ENCODE measurements at places on chromosomes 11 and 22. TPM values are rescaled to one million over a fixed set of nuclear protein-coding genes. Genes with fewer than 3 reads are reported as not detected.

Gene MYRF
- 0.83 TPM for total RNA-seq

Gene CSNK1E
- total RNA-seq = 100 TPM

Gene NXPE2
- not detected for total RNA-seq

Gene TUB
- 0.05 TPM for total RNA-seq

Gene BATF2
- total RNA-seq = not detected

Gene BTBD18
- not detected for total RNA-seq

Gene KDM4E
- total RNA-seq = not detected

Gene CD248
- 0.32 TPM for total RNA-seq

Gene LDLRAD3
- 0.15 TPM for total RNA-seq

Gene EFEMP2
- total RNA-seq = 7.2 TPM

Gene OSBP2
- total RNA-seq = 4.1 TPM

Gene OR4A16
- not detected for total RNA-seq

Gene TCN2
- 5.1 TPM for total RNA-seq

Gene APOA1
- 0.32 TPM for total RNA-seq

Gene ENTHD1
- total RNA-seq = 0.41 TPM

Gene MOGAT2
- not detected for total RNA-seq

Gene TMEM191B
- not detected for total RNA-seq

Gene CLDN5
- total RNA-seq = 3.8 TPM

Gene C11orf21
- 20.4 TPM for total RNA-seq

Gene C11orf91
- total RNA-seq = 0.66 TPM

Gene DYNC2H1
- total RNA-seq = 1.2 TPM

Gene C11orf87
- not detected for total RNA-seq

Gene C1QTNF6
- 7.7 TPM for total RNA-seq

Gene PGA4
- not detected for total RNA-seq

Gene F2
- total RNA-seq = 0.71 TPM

Gene GLB1L3
- 11.2 TPM for total RNA-seq

Gene SAA1
- not detected for total RNA-seq

Gene ARRB1
- total RNA-seq = 52.1 TPM

Gene TMEM191C
- total RNA-seq = 0.59 TPM

Gene IGSF22
- total RNA-seq = 0.85 TPM

Gene ARHGAP20
- total RNA-seq = not detected

Gene PAX6
- total RNA-seq = not detected

Gene OR52I2
- total RNA-seq = not detected

Gene UPK2
- total RNA-seq = not detected

Gene OTOG
- total RNA-seq = not detected

Gene LBHD1
- total RNA-seq = 18.3 TPM

Gene SLCO2B1
- 0.27 TPM for total RNA-seq

Gene CRYAB
- not detected for total RNA-seq

Gene C1QTNF5
- total RNA-seq = not detected

Gene UFD1
- total RNA-seq = 106 TPM

Gene BIK
- 0.29 TPM for total RNA-seq

Gene PRR33
- not detected for total RNA-seq

Gene ADM2
- total RNA-seq = 4.5 TPM

Gene RHOG
- total RNA-seq = 155 TPM

Gene INPP5J
- total RNA-seq = 0.34 TPM

Gene RAB38
- total RNA-seq = 3.7 TPM

Gene IFTAP
- 1.1 TPM for total RNA-seq

Gene CECR2
- total RNA-seq = 0.20 TPM

Measured in T-helper 1 cell treated with Interleukin-12 subunit alpha and Interleukin-12 subunit beta and Interleukin-4 antibody, amounts not matched to agents 30 ng/mL and 1 ng/mL, for 36 hours (primary cell).